ENCODE measurements at places on chromosomes 11 and 22.
A peak's percentile ranks its signal among the peaks of the same experiment; 100 is the strongest.

- no peak for DNase-seq
Observed at GRCh38 chr11:123111465-123111864, 49.5 kb upstream of the HSPA8 start.

DNA sequence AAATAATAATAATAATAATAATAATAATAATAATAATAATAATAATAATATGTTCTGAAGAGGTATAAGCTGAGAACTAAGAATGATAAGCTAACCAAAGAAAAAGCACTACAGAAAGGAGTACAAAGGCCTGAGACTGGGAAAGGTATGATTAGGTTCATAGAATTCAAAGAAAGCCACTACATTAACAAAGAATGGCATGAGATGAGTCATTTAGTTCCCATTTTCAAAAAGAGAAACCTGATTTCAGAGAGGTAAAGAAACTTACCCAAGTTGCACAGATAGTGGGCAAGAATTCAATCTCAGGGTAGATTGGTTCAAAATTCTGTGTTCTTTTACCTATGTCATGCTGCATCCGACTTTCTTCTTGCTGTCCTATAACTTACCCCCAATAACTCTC is 350.9 kb downstream of the TTC28 start:
- no peak for DNase-seq

DNA sequence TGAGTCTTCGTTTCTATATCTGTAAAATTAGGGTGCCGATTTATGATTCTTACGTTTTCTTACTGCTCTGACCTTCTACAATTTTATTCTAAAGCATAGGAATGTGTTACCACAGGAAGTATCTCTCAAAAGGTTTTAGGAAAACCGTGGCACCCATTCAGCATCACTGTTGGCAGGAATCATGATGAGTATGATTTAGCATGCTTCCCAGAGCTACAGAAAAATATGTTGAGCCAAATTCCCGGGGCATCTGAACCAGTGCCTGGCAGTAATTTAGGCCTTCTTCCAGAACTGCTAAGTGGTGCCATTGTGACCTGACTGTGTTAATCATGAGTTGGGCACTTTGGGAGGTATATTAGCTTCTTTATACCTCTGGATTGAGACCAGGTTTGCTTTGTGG is 605.0 kb upstream of the RAG2 start:
- no peak for DNase-seq

GRCh38 chr11:33935461-33936456 is 43.9 kb upstream of the LMO2 start:
- DNase-seq, result no peak

- no peak for DNase-seq
Observed at GRCh38 chr22:23781065-23781464, 5.7 kb upstream of the SMARCB1 start.

DNA sequence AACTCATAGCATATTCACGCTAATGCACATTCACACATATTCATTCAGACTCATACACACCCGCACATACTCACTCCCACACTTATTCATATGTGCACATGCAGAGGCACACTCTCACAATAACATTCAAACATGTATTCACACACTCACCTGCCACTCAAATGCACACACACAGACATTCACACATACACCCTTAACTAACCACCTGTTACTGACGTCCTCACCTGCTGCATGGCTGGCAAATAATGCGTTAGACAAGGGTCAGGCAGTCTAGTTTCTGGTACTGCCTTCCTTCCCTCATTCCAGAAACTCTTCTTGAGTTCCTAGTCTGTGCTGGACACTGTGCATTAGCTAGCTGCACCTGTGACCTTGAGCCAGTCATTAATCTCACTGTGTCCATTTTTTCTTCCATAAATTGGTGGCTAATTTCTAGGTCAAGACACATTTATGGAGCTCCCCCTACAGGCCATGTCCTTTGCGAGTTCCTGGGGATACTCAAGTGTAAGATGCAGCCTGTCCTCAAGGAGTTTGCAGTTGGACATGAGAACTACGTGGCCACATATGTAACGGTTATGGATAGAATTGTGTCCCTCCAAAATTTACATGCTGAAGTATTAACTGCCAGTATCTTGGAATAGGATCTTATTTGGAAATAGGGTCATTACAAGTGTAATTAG is 34.5 kb upstream of the SEZ6L start:
- no peak for DNase-seq

- DNase-seq, result peak; percentile 7
Observed at GRCh38 chr11:33207408-33207985, 46.2 kb upstream of the CSTF3 start.

DNA sequence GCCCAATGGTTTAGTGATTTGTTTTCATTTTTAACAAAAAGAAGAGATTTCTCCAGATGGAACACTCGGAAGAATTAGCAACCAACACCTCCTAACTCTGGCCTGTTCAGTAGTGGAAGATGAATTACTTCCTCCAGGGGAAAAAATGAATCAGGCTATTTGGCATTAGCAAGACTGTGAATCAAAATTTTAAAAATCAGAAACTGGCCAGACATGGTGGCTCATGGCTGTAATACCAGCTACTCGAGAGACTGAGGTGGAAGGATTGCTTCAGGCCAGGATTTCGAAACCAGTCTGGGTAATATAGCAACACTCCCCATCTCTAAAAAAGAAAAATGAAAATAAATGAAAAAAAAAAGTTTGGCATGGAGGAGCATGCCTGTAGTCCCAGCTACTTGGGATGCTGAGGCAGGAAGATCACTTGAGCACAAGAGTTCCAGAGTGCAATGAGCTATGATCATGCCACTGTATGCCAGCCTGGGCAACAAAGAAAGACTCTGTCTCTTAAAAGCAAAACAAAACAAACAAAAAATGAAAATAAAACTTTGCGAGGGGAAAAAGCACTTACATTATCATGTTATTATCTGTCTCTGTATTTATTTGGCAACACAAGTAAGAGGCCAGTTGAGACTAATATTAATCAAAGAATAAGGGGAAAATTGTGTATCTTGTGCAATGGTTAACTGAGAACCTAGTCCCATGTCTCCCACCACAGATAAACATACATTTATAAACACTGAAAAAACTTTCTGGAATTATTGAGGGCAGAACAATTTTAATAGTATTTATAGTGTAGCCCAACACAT is 796.3 kb upstream of the ANO3 start:
- DNase-seq, result no peak

- DNase-seq, result no peak
Observed at GRCh38 chr11:87235366-87235765, 197.6 kb downstream of the TMEM135 start.

DNA sequence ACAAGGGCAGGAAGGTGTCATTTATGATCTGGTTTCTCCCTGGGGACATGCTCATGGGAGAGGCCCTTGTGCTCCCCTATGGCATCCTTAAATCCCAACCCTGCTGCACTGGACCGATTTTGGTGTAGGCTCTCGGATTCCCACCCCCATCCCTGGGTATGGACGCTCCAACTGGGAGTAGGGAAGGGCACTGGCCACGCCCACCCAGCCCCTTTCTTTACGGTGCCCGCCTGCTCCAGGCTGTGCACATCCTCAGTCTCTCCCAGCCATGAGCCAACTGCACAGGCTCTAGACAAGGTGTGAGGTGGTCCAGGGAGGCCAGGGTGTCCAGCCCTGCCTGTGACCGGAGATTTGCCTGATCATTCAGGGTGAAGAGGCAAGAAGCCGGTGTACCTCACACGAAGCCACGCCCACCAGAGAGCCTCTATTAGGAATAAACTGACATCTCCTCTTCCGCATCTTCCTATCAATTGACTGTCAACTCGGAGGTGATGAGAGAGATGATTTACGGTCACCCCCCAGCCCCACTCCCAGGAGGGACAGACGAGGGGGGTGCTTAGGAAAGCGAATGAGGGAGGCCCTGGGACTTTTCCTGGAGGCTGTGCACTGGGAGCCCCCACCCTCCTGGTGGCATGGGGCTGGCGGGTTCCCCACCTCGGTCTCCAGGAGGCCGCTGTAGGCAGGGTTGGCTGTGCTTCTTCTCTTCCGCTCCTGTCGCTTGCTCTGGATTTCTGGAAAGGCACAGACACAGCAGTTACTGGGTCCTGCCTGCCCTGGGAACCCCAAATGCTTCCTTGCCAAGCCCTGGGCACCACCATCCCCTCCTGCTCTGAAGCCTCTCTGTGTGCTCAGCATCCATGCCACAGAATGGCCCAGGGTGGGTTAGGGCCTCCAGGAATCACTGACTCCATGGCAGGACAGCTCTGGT is 116.7 kb downstream of the PHF21B start:
- no peak for DNase-seq

GRCh38 chr11:77568306-77568705 is 21.4 kb upstream of the AQP11 start:
- no peak for DNase-seq

DNA sequence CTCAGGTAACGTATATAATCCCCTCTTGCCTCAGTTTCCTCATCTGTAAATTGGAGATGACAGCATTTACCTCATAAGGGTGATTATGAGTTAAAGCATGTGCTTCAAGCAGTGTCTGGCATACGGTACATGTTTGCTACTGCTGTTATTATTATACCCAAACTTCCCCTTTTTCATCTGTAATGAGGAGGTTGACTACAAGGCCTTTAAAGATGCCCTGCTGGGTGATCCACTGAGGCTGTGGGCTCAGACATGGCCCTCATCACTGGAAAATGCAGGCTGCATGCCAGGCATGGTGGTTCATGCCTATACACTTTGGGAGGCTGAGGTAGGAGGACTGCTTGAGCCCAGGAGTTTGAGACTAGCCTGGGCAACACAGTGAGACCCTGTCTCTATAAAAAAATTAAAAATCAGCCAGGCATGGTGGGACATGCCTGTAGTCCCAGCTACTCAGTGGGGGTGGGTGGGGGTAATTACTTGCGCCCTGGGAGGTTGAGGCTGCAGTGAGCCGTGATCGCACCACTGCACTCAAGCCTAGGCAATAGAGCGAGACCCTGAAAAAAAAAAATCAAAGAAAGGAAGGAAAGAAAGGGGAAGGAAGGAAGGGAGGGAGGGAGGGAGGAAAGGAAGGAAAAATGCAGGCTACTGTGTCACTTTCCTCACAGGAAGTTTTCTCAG is 4.3 kb downstream of the PIK3IP1 start:
- DNase-seq, result no peak

DNA sequence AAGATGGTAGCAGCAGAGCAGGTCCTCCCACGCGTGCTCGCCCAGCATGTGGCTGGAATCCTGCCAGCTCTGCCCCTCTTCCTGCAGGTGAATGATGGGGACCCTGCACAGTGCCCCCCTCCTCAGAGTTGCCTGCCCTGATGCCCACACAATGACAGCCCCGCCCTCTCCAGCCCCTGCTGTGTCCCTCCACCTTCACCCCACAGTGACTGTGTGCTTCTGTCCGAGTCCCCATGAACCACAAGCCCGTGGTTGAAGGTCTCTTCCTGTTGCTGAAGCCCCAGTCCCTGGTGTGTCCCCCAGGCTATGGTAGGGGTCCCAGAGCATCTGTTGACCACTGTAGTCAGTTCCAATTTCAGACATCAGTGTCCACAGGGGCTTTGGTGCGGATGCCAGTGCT is 71.0 kb downstream of the BRD1 start:
- no peak for DNase-seq

DNA sequence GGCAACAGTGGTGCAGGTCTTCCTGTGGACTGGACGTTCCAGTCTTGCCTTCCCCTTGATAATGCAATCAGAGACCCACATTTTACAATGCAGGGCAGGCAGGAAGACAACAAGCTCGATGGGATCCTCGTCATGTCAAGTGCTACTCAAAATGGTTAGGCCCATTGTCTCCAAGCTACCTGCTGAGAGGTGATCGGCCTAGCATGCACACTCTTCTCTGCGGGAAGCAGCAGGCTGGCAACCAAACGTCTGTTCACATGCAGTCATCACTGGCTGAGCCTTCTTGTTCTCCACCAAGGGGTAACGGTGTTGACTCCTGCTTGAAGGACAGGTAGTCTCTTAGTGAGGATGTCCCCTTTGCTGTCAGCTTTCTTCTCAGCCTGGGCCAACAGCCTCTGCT is 25.5 kb upstream of the CD82 start:
- no peak for DNase-seq

DNA sequence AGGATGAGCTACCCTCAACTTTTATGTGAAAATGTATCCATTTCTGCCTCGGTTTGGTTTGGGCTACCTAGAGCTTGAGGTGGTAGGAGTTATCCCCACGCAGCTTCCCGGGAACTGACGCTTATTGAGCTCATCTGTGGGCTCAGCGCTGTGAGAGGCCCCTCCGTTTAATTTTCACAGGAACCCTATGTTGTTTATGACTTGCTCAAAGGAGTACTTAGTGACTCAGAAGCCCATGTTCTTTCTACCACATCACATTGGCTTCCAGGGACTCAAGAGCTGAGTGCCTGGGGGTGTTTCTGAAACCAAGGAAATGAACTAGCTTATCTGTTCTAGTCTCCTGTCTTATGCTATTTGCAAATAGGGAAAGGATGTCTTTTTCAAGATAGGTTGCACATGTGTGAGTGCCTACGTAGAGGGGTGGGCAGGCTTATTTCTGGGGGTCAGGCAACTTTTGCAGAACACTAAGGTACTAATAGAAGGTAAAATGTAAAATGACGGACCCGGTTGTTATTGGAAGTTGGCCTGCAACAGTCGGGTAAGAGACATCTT is 40.5 kb downstream of the MICAL2 start:
- no peak for DNase-seq

DNA sequence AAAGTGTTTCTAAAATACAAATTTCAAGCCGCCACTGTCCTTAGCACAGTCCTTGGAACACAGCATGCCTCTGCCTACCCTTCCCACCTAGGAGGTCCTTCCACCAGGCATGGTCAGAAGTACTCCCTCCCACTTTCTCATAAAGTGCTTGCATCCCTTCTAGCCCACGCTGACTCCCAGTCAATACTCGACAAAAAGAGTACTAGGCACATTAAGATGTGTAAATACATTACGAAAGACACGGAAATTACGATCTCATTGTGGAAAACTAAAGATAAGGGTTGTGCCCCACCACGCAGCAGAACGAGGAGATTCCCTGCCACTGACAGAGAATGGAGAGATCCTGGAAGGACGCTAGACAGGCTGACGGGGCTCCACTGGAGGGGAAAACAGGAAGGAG is 13.5 kb downstream of the CHKA start:
- no peak for DNase-seq
